ENCODE measurements at places on chromosomes 5 and 9. TPM values are rescaled to one million over a fixed set of nuclear protein-coding genes. Genes with fewer than 3 reads are reported as not detected.

Gene NEUROG1
- polyA plus RNA-seq: not detected

Gene RGMB
- 53.2 TPM for polyA plus RNA-seq

Gene NTNG2
- polyA plus RNA-seq: 0.40 TPM

Gene EIF4E1B
- polyA plus RNA-seq: not detected

Gene TUT7
- polyA plus RNA-seq: 24.7 TPM

Gene S100Z
- 0.51 TPM for polyA plus RNA-seq

Gene STK32A
- polyA plus RNA-seq: 3.3 TPM

Gene GARIN3
- polyA plus RNA-seq: not detected

Gene ZBTB6
- 11.6 TPM for polyA plus RNA-seq

Gene MYMK
- polyA plus RNA-seq: 0.13 TPM

Gene PCDHB4
- 1.6 TPM for polyA plus RNA-seq

Gene RETREG1
- polyA plus RNA-seq: 27.0 TPM

Gene KLHL3
- 7.2 TPM for polyA plus RNA-seq

Gene KCNIP1
- 2.8 TPM for polyA plus RNA-seq

Gene ZNF474
- polyA plus RNA-seq: 0.64 TPM

GRCh38 chr9:129640086-129640870, 1.7 kb downstream of the ASB6 start:
- no peak for DNase-seq

GRCh38 chr9:93667006-93667405, 90.6 kb downstream of the PHF2 start:
- DNase-seq: no peak

DNA sequence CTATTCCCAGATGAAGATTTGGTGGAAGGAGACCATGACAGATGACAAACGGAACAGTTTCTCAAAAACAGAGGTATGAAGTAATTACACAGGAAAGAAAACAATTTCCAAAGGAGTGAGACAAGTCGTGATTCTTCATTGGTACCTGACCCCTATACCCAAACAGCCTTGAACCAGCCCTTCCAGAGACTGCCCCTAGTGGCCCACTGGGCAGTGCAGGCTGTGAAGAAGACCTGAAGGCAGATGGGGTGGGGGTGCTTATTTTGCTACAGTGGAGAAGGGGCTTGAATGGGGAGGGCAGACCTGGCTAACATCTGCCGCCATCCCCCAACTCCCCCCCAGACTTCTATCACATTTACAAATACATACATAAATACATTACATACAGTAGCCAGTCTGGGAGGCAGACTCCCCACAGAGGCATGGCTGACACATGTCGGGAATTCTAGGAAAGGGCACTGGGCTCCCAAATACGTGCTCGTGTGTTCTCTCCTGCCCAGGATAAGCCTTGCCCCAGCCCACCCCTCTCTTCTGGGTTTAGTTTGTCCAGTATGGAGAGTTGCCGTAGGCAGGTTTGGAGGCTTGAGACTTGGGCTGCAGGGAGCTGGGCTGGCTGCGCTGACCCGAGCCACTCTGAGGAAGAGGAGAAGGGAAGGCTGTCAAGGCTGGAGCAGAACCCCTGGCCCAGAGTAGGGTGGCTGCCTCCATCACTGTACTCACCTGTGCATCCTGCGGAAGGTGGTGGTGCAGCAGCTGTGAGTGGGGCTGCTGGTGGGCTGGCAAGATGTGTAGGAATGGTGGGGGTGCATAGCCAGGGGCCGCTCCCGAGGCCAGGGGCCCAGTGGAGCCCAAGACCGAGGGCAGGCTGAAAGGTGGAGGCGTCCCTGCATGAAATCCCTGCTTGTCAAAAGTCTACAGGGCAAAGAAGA, 105.3 kb downstream of the UBE2R2 start:
- DNase-seq: no peak

DNA sequence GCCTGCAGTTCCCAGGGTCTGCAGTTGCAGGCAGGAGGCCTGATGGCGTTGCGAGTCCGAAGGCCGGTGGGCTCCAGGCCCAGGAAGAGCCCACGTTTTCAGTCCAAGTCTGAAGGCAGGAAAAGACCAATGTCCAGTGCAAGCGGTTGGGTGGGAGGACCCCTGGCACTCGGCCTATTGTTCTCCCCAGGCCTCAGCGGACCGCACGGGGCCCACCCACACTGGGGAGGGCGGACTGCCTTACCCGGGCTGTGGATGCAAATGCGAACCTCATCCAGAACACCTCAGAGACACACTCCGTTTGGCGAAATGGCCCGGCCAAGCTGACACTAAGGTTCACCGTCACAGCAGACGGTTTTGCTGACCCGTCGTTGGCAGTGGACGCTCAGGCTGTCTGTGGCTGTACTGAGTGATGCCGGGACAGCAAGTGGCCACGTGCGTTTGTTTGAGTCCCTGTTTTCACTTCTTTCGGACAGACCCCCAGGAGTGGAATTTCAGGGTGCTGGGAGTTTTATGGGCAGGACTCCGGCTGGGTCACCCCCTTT, 10.2 kb upstream of the SEC16A start:
- DNase-seq: no peak

- DNase-seq: no peak
These were observed 1022.5 kb upstream of the DMAC1 start for GRCh38 chr9:8821910-8822666.

DNA sequence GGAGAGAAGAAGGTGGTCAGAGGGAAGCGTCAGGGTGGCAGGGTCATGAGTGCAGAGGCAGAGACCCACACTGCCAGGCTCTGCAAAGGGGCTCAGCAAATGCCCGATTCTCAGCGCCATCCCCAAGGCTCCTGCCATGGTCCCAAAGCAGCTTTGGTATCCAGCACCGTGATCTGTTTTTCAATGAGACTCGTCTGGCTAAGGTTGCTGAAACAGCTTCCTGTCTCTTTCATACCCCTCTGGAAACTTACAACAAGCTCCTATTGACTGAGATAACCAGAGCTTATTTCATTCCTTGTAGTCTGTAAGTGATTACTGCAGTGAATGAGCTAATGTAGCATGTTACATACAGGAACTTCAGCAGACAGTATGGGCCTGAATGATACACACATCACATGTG, 568.6 kb upstream of the DAP start:
- DNase-seq: peak; percentile 20

- no peak for DNase-seq
These were observed 165.7 kb downstream of the KCTD16 start for GRCh38 chr5:144336191-144336961.

DNA sequence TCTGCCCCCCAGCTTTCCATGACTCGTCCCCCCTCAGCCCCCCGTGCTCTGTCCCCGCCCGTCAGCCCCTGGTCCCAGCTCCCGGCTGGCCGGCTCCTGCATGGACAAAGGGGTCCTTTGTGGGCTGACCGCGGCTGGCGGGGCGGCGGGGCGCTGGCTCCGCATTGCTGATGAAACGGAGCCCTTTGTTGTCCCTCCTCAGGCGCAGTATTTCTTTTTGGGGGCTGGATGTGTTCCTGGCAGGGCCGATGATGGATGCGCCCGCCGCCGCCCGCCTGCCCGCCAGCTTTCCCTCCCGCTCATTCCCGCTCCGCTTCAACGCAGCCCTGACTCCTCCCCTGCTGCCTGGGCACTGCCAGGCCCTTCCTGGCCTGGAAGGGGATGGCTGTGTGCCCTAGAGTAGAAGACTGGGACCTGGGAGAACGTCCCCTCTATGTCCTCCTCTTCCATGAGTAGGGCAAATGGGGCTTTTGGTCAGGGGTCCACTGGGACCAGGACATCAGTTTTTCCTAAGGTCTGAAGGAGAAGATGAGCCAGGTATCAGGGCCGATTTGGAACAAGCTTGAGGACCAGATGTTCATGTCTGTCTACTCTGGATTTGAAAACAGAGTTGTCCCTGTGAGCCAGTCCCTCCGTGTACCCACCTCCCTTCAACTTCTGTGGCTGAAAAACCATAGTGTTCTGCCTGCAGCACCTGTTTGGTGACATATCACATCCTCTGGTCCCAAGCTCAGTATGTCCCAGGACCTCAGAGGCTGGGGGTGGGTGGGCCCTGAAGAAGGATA, 29.0 kb downstream of the CXXC5 start:
- no peak for DNase-seq

DNA sequence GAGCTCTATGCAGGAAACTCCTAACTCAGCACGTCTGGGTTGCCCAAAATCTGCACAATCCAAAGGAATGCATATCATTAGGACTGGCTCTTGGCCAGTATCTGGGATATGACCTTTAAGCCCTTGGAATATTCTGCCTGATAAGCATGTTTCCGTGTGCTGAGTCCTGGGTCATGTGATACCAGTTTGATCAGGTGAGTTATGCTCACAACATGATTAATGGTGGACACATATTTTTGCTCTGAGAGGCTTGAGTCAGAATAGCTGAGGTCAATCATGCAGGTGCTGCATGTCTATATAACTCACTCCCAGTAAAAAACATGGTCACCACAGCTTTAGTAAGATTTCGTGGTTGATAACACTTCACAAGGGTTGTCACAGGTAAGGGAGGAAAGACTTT, 408.8 kb downstream of the YTHDC2 start:
- no peak for DNase-seq

- DNase-seq: peak; percentile 31
These were observed 102.5 kb downstream of the CAMSAP1 start for GRCh38 chr9:135804581-135805421.

DNA sequence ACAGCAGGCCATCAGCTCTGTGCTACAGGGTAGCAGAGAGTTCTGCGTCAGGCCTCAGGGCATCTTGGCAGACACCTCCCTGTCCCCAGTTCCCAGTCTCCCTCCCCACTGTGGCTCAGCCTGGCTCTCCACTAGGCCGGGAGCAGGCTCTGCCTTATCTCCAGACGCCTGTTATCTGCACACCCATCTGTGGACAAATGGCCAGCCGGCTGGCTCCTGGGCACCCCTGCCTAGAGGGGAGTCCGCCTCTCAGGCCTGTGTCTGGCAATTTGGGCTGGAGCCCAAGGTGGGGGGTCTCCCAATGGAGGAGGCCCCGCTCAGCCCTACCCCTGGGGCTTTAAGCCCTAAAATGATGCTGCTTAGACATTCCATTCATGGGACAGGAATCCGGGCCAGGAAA, 39.2 kb upstream of the HAND1 start:
- no peak for DNase-seq

DNA sequence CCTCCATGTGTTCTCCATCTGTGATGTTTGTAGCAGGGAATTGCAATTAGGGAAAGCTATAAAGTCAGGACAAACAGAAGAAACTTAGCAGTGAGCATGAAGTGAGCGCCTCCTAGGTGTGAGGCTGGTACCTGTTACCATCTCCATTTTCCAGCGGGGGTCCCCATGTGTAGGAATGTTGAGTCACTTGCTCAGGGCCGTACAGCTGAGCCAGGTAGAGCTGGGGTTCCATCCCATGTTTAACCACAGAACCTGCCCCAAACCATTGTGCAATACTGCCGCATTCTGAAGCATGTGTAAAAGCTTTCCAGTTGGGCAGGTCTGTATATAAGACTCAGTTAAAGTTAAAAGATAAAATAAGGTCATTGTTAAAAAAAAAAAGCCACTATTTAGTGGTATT, 62.7 kb downstream of the NDFIP1 start:
- DNase-seq: no peak

DNA sequence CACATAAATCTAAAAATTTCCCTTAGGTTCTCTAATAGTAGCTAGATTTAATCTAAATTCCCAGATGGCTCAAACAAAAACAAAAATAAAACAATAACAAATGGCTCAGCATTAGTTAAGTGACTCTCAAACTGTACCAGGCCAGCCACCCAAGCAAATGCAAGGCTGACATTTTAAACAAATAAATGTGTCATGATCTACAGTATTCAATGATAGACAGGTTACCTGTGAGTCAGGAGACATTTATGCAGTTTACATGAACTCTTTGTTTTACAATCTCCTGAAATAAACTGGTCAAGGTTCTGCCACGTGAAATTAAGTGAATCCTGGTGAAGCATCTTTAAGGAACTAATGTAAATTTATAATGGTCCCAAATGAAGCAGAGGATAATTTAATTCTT, 580.2 kb upstream of the PTPRD start:
- no peak for DNase-seq

DNA sequence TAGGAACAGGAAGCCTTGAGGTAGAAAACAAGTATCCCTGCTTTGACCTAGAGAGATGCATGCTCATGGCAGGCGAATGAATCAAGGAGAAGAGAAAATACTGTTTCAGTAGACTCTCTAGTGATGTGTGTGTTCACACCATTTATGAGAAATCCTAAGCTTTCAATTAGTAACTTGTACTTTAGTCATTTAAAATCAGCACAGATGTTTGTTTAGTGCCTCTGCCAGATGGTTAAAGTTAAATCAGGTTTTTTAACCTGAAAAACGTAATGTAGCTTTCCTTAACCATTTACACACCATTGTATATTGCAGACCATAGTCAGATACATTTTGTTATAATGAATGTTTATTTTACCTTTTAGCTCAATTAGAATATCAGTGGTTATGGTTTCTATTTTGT, 5.0 kb downstream of the TJP2 start:
- no peak for DNase-seq

- DNase-seq: no peak
These were observed 30.8 kb downstream of the LCP2 start for GRCh38 chr5:170266570-170267381.

GRCh38 chr5:56003179-56003578, 8.4 kb upstream of the IL6ST start:
- peak; percentile 94 for DNase-seq

GRCh38 chr5:68037546-68037945, 178.0 kb upstream of the PIK3R1 start:
- no peak for DNase-seq

DNA sequence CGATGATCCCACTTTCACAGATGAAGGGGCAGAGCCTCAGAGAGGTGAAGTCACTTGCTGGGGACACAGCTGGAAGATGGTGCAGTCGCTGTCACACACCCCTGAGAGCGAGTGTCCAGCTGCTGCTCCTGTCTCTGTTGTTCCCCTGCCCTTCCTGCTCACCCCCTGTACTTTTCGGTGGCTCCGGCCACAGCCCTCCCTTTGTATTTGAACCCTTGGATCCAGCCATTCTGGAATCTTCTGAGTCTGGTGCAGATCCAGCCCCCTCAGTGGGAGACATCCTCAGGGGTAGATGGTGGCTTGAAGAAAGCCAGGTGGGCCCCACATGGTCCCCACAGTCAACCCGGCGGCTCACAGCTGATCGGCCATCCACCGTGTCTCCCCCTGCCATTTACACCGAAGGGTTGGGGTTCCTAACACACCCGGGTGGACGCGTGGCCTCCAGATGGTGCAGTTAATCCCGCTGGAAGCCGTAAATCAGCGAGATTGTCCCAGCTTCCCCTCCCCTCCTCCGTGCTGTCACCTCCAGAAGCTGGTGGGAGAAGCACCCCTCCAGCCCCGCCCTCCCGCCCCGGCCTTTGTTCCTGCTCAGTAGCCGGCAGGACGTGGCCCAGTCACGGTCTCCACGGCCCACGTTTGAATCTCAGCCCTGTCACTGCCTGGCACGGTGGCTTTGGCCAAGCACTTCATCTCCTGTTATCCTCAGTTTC, 204.8 kb downstream of the C9orf50 start:
- DNase-seq: no peak

GRCh38 chr5:132325691-132326090, 31.5 kb downstream of the SLC22A4 start:
- no peak for DNase-seq

- no peak for DNase-seq
These were observed 137.4 kb upstream of the OTULINL start for GRCh38 chr5:14444161-14444560.

- no peak for DNase-seq
These were observed 254.2 kb upstream of the GRIA1 start for GRCh38 chr5:153236319-153236718.

GRCh38 chr5:135340568-135340967, 58.5 kb downstream of the MACROH2A1 start:
- DNase-seq: no peak

GRCh38 chr9:136220017-136220729, 15.2 kb upstream of the LHX3 start:
- DNase-seq: no peak

All from large intestine (tissue), 12 donors.